GM12878 (cell line): ENCODE measurements at places on chromosomes 1 and 21. TPM values are rescaled to one million over a fixed set of nuclear protein-coding genes. Genes with fewer than 3 reads are reported as not detected.

- no peaks in the 10 kb centered on the region for H3K36me3 ChIP-seq
- H3K27ac ChIP-seq: no peak overlapping the region
- no peak overlapping the region for H3K4me3 ChIP-seq
- DNase-seq: no peak
Measured at GRCh38 chr21:15138490-15138889, 73.7 kb upstream of the NRIP1 start.

DNA sequence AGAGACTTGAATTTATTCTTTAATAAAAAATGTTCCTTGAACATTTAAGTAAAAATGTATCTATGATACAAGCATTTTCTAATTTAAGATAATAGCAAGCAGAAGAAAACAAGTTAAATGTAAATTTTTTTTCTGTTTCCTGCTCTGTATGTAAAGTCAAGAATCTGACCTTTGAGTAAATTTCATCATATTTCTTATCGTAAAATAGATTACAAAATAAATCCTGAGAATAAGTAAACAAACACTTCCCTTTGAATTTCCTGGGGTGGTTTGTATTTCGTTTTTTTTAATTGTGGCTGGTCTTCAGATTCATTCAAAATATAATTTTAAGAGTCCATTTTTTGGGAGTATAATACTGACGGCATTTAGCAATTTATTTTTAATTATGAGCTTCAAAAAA is 77.6 kb downstream of the POU2F1 start:
- no peak for DNase-seq
- no peaks in the 10 kb centered on the region for H3K4me1 ChIP-seq
- no peaks in the 10 kb centered on the region for H3K27me3 ChIP-seq
- H3K27ac ChIP-seq: no peak overlapping the region

The LCE1F gene
- not detected in 2 replicates for total RNA-seq

- H3K36me3 ChIP-seq: no peaks in the 10 kb centered on the region
- H3K27me3 ChIP-seq: no peaks in the 10 kb centered on the region
- no peak overlapping the region for H3K27ac ChIP-seq
- no peak for DNase-seq
Measured at GRCh38 chr1:110233861-110234260, 23.7 kb downstream of the KCNC4 start.

DNA sequence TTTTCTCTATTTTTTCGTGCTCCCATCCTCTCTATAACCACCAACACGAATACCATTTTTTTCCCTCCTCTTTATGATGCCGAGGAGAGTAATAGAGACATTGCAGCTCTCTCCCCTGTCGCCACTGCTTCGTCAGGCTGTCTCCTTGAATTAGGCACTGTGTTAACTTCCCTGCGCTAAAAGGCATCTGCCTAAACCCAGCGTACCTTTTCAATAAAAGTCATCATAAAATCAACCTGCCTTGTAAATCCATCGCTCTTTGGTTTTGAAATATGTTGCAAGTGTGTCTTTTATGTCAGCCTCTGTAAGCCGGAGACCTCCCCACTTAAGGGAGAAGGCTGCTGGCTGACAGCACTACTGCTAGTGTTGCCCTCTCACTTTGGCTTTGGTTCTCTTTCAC is 8.7 kb downstream of the RNF220 start:
- H3K27me3 ChIP-seq: peaks cover 41% of the 10 kb centered on the region
- no peak overlapping the region for H3K4me3 ChIP-seq
- no peak overlapping the region for H3K27ac ChIP-seq
- no peaks in the 10 kb centered on the region for H3K4me1 ChIP-seq

- H3K36me3 ChIP-seq: no peaks in the 10 kb centered on the region
- no peak overlapping the region for H3K27ac ChIP-seq
Measured at GRCh38 chr1:244314921-244315559, 136.7 kb downstream of the ADSS2 start.

The DNM3 gene
- total RNA-seq: 0.05 and 0.08 TPM in 2 replicates
